Lung microvascular endothelial cell (primary cell): ENCODE measurements at places on chromosomes 12 and 14.

DNA sequence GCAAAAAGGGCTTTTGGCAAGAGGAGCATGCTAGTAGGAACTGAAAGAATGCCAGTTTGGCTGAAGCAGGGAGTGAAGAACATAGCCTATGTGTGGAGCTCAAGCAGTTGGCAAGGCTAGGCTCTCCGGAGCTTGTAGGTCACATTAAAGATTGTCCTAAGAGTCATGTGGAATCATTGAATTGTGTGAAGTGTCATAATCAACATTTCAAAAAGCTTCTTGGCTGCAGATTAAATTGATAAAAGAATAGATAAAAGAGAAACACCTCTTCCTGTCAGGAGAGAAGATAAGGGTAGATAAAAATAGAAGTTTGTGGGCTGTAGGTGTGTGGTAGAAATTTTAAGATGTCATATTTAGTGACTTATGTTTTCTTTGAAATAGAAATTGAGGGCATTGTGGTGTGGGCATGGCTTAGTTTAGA, 36.1 kb downstream of the CPSF6 start:
- DNase-seq, result no peak

DNA sequence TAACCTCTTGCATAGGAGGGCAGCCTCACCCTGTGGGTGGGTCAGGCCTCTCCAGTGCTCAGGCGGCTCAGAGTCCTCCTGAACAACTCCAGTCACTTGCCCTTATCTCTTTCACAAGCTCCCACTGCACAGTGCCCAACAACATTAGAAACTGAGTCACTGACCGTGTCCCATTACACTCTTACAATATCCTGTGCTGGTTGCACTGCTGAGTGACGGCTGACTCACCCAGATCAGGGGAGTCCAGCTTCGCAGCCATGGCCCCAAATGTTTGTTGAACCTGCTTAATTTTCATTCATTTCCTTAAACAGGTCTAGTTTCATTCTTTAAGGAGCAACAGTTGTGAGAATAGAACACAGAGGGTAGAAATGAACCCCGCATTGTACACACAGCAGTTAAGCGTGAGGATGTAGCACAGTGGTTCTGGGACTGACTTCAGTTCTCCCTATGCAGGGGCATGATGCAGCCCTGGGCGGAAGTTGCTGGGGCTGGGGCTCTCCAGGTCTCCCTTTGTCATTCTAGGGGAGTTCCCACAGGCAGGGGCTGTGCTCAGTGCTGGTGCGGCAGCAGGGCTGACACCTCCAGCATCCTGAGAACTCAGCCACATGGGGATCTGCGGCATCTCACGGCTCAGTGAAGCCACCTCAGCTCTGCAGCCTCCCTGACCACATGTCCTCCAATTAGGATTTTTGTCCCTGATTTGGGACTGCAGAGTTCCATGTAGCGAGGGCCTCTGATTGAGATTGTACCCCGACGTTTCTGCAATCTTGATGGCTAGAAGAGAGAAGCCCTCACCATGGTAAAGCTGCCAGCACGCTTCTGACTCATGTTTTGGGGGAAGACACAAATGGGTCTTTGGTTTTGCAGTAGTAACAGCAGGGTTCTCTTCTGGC, 16.1 kb downstream of the GPR68 start:
- peak; percentile 74 for DNase-seq

GRCh38 chr12:106025129-106025528, 113.6 kb downstream of the NUAK1 start:
- DNase-seq, result no peak

GRCh38 chr12:123726244-123726643, 14.1 kb downstream of the ATP6V0A2 start:
- no peak for DNase-seq

DNA sequence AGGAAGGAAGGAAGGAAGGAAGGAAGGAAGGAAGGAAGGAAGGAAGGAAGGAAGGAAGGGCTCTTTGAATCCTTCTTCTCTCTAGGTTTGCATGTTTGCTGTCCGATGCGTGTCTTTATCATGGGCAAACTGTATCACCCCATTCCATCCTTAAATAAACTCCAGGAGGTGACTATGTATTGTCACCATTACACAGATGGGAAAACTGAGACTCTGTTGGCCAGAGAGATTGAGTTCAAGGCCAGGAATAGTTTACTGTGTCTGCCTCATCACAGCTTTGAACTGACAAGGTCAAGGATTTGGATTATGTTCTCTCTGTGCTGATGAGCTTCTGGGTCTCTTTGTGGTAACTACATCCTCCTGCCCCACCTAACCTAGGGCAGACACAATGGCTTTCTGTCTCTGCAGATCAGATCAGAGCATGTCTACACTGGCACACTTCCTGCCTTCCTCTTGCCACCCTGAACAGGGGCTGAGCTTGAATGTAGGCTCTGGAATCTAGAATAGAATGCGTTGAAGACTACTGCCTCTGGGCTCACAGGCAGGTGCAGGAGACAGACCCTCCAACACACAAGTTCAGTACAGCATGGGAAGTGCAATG, 78.9 kb upstream of the MAP1LC3B2 start:
- DNase-seq, result no peak

GRCh38 chr14:40841886-40842285, 764.8 kb upstream of the LRFN5 start:
- no peak for DNase-seq
